ENCODE measurements at places on chromosomes 16 and 17.

DNA sequence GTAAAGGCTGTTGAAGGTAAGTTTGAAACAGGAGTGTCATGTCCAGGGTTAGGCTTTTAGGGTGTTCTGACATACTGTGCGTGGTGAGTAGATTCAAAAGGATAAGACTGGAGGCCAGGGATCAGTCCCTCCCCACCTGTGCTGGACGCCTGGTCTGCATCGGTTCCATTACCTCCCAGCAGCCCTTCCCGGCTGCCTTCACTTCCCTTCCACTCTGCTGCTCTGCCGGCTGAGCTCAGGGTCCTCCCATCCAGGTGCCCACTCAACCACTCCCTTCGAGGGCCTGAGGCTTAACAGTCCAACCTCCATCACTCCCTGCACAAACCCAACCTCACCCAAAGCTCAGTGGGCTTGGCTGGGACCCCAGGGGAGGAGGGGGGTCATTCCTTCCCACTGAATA is 4.1 kb upstream of the SLC5A10 start:
- no peak for DNase-seq

DNA sequence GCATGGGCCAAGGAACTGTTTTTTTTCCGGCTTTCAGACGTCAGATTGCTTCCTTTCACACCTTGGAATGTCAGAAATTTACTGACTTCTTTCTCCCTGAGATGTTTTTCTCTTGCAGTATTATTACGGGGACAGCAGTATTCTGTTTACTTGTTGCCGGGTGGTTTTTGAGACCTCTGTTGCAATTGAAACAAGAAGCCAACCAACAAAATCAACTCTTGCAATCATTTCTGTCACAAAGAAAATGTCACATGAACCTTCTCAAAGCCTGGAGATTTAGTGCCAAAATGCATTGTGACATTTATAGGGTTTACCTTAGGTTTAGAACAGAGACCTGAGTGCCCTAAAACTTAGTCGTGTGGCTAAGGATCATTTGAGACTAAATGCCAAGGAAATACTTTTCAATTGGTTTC is 174.3 kb downstream of the MAP2K6 start:
- DNase-seq, result no peak

DNA sequence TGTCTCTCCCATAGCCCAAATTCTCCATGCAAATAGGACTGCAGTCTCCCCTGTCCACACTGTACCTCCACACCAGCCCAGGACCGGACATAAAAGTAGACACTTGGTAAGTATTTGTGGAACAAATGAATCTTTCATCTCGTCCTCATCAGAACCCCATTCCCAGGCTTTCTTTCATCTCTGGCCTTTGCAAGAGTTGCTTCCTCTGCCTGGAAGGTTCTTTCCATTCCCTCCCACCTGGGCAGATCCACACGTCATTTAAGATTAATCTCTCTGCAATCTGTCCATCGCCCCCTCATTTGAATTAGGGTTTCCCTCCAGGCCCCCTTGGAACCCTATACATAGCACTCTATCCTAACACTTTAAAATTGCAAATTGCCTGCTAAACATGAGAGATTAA is 3.9 kb upstream of the NXPH3 start:
- DNase-seq, result no peak

DNA sequence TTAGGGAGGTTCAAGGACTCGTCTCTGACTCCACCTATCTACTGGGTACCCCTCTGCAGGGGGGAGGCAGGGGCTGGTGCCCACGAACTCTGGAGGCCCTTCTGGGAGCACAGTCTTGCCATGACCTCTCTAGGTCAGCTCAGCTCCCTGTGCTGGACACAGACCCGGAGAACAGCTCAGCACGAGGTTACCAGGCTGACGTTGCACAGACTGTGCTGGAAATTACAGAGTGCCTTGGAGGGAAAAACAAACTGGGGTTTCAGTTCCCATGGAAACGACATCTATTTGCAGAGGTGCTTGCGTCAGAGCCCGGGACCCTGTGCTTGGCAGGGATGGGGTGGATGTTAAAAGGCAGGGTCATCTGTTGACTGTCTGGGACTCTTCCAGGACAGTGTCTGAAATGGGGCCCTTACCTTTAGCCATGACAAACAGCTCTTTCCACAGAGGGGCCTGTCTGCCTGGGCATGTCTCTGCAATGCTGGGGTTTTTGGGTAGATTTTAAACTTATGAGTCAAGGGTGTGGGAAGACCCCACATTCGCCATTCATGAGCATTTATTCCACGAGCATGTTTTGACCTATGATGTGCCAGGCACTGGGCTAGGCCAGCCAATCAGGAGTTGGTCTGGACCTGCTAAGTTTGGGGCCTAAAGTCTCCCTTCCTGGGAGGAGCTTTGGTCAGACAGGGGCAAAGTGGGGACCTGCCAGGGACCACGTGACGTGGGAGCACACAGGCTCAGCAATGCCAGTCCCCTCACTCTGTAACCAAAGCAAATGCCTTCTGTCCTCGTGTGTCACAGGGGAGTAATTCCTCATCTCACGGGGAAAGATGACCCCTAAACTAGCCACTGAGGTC is 22.5 kb downstream of the CCR7 start:
- no peak for DNase-seq

DNA sequence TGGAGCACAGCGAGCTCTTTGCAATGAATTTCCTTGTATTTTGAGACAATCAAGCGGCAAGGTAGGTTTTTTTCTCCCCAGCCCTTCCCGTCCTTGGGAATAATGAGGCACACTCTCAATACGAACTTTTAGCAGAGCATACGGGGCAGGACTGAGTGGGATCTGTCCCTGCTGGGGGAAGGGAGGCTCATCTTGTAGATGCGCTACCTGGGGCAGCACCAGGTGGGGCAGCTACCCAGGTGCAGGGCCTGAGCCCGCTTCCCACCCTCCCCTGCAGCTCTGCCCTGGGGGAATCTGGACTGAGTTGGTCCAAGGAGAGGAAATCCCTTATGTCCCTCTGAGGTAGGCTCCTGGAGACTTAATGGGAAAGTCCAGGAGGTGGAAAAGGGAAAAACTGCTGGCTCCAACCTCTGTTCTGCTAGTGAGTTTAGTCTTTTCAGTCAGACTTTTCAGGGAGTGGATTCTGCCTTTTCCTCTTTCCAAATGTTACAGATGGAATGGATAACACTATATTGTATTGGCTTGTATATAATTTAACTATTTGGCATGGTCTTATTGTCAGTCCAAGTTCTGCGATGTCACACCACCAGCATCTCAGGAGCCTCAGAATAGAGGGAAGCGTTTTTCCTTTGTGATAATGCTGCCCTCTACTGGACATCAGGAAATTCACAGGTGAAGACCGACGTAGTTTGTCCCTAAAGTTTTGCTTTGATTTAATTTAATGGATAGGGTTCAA is 9.6 kb upstream of the CES1 start:
- peak; percentile 57 for DNase-seq

DNA sequence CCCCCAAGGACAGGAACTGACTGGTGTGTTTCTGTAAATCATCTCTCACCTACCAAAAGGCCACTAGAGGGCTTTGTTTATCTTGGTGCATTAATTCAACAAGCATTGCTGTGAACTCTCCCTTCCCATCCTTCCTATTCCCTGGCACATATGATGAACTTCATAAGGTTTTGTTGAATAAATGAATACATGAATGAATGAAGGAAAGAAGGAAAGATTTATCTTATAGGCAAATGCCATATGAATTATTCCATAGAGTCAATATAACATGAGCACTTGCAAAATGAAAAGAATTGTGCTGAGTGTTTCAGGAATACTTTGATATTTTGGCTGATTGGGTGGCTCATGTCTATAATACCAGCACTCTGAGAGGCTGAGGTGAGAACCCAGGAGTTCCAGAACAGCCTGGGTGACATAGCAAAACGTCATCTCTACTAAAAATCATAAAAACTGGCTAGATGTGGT is 4.3 kb downstream of the SPDYE4 start:
- peak; percentile 20 for DNase-seq

DNA sequence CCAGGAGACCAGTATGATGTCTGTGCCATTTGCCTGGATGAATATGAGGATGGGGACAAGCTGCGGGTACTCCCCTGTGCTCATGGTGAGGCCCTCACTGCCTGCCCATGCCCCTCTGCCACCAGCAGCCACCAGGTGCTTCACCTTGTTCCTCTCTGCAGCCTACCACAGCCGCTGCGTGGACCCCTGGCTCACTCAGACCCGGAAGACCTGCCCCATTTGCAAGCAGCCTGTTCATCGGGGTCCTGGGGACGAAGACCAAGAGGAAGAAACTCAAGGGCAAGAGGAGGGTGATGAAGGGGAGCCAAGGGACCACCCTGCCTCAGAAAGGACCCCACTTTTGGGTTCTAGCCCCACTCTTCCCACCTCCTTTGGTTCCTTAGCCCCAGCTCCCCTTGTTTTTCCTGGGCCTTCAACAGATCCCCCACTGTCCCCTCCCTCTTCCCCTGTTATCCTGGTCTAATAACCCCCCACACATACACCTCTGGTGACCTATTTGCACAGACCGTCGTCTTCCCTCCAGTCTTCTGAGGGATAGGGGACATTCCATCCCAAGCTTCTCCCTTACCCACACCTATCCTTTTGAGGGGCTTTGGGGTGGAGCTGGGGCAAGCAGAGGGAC is 3.7 kb downstream of the PFN1 start:
- no peak for DNase-seq

- DNase-seq, result peak; percentile 65
Observed at GRCh38 chr16:50547340-50548124, 664 bp upstream of the NKD1 start.

- no peak for DNase-seq
Observed at GRCh38 chr16:58820411-58820810, 86.3 kb upstream of the GOT2 start.

- DNase-seq, result no peak
Observed at GRCh38 chr17:80122926-80123505, 21.6 kb downstream of the GAA start.

GRCh38 chr16:71424626-71425025 is 17.2 kb downstream of the TLE7 start:
- no peak for DNase-seq

DNA sequence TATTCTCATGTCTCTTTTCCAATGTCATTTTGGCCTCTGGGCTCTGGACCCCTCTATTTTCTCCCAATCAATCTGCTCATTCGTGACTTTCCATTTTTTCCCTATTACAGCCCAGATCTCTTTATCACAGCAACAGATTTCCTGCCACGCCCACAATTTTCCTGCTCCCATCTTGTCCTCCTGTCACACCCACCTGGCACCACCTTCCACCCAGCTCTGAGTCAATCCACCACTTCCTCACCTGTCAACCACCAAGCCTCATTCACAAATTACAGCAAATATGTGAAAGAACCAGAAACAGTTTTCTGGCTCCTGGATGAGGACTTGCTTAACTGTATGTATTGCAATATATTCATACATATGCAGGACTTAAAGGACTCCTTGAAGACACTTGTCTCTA is 311.3 kb downstream of the GRIN2A start:
- no peak for DNase-seq

DNA sequence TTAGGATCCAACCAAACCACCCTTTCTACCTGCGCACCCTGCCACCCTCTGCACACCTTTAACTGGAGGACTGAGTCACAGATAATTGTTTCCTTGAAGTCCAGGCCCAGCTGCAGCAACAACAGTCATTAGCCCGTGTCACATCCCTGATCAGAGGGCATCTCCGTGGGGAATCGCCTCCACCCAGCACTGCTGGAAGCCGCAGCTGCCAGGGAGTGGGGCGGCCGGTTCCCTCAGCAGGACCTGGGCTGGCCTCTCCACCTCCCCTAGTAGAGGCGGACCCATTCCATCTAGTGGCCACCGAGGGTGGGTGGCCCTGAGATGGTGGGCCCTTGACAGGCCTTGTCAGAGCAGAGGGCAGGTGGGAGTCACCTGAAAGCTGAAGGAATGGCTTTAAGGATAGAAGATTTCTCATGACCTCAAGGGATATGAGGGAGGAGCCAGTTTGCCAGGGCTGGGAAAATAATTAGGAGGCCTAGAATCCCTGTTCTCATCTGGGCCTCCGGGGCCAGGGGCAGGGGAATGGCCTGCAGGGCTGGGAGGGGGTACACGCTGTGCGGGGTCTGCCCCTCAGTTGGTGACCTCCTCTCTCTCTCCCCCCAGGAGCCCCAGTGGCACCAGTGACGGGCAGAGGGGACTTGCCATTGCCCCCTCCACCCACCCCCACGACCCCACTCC is 6.2 kb downstream of the PRSS53 start:
- DNase-seq, result no peak

DNA sequence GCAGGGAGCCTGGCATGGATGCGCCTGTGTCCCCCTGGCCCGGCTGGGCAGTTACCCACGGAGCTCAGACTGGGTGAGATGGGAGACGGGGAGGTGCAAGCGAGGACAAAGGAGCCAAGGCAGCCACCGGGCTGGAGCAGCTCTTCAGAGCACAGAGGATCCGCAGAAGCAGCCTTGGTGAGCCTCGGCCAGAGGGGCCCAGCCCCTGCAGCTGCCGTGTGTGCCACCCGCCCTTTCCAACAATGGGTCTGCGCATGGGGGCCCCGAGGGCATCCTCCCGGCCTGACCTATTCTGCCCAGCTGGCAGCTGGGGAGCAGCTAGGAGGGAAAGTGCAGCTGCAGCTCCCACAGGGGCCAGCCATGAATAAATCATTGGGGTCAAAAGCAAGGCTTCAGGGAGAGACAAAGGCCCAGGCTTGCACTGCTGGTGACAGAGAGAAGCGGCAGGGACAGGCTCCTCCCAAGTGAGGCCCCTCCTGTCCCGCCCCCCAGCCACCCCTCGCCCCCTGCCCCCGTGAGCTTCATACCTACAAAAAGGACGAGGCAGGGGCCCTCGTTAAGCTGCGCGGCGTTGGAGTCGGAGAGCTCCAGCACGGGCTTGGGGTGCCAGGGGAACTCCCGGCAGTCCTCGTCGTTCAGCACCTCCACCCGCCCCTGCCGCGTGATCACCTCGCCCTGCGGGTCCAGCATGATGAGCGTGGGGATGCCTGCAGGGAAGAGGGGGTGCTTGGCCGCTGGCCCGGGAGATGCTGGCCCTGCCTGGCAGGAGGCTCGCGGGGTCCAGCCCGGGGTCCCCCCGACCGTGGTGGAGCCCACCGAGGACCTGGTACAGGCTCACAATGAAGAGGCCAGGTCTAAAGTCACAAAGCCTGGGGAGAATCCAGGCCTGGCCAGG is 22.6 kb downstream of the MRM3 start:
- DNase-seq, result no peak

DNA sequence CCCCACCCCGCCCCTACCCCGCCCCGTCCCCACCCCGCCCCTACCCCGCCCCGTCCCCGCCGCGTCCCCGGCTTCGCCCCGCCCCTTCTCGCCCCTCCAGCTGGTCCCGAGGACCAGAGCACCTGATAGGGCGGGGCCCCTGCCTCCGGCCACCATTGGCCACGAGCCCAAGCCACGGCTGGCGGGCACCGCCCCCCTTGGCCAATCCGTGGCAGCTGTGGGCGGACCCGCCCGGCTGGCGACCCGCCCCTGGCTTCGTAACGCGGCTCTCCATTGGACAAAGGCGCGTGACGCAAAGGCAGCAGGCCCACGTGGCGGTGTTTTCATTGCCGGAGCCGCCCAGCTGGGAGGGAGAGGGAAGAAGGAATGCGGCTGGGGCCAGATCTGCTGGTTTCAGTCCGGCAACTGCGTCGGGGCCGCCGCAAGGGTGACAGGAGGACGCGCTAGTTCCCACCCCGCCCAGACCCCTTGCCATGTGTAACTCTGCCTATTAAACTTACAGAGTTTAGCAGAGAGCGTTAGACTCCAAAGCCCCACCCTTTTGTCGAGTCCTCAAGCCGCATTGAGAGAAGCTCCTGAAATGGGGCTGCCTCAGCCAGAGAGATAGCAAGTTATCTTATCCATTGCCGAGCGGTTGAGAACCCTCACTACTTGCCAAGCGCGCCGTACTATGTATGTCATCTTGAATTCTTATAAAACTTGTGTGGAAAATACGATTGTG is 403 bp upstream of the WIPI1 start:
- DNase-seq, result peak; percentile 99

- no peak for DNase-seq
Observed at GRCh38 chr17:57567251-57567650, 177.8 kb downstream of the CCDC182 start.
